Stimulated activated CD4-positive, alpha-beta T cell treated with anti-CD3 and anti-CD28 coated beads, Interleukin-4, amount 100 ng/mL, for 24 hours (primary cell): ENCODE measurements at places on chromosomes 7 and 10.

GRCh38 chr10:64091897-64092296 lies 570.7 kb downstream of the REEP3 start:
- DNase-seq = no peak

DNA sequence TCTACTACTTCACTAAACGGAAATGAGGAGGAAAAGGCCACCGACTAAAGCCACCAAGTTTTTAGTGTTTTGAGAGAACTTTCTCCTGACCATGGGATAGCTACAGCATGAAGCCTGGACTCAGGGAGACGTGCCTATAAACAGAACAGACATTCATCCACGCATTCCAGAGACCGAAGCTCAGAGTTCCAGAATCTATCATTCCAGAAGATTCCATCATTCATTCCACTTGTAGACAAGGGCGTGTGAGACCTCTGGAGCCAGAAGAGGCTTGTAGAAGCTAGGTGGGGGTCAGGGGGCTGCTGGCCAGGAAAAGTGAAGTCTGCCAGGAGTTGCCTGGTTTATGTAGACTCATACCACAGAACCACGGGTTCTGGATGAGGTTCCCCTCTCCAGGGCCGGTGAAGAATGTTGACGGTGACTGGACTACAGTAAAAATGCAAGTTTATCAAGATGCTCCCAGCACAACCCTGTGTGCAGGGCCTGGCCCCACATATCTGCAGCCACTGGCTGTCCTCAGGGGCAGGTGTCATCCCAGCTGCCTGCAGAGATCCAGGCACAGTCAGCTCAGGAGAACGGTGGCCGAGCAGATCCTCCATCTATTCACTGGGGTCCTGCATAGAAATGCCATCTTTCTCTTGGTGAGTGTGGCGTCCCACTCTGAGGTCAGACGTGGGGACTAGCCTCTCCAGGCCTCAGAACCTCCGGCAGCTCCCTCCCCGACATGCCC lies 215.7 kb downstream of the USP6NL start:
- DNase-seq = no peak

GRCh38 chr10:4825868-4826791 lies at the start of gene AKR1E2:
Gene AKR1E2, plus strand, starts transcription at chr10:4826207. Its CDS starts 118 bp downstream, at chr10:4826325.
- peak; percentile 80 for DNase-seq

GRCh38 chr7:81195033-81195432 lies 276.2 kb upstream of the SEMA3C start:
- no peak for DNase-seq

DNA sequence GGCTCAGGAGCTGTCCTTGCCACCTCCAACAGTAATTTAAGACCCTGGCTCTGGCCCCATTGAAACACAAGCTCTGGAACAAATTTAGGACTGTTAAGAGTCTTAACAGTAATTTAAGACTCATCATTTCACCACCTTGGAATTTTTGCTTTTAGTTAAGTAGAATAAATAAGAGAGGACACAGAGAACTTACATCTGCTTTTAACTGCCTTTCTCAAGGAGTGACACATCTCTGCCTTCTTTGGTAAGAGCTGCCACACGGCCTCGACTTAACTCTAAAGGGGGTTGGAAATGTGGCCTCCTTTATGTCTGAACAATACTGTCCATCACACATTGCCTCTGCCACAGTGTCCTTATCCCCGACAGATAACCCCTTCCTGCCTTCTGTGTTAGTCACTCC lies 77.9 kb downstream of the HERPUD2 start:
- DNase-seq = no peak

- DNase-seq = no peak
These were observed 71.1 kb upstream of the SDK1 start for GRCh38 chr7:3229904-3230470.

- DNase-seq = no peak
These were observed 50.4 kb upstream of the CACUL1 start for GRCh38 chr10:118805146-118805545.

GRCh38 chr7:114842551-114843065 lies 79.3 kb upstream of the MDFIC start:
- no peak for DNase-seq

DNA sequence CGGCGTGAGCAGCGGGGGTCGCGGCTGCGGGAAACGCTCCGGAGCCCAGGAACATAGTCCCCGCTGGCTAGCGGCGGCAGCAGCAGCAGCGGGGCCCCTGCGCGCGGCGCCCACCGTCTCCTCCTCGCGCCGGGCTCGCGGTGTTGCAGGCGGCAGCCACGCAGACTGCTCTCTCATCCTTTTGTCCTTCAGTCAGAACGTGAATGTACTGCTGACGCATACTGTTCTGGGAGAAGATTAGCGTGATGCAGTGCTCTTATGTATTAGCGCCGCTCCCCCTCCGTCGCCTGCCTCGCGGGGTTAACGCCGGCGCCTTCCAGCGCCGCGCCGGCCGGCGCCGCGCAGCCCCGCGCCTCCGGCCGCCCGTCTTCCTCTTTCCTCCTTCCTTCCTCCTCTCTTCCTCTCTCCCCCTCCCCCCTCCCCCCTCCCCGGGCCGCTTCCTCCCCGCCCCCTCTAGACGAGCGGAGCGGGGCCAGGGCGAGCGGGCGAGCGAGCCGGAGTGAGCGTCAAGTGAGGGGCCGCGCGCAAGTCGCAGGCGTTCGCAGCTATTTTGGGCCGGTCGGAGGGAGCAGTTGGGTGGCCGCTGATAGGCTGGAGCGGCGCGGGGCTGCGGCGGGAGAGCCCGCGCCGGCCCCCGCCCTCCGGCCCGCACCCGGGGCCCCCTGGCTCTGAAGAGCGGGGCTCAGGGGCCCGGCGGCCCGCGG lies 816 bp upstream of the LRRC4 start:
- DNase-seq = peak; percentile 71

DNA sequence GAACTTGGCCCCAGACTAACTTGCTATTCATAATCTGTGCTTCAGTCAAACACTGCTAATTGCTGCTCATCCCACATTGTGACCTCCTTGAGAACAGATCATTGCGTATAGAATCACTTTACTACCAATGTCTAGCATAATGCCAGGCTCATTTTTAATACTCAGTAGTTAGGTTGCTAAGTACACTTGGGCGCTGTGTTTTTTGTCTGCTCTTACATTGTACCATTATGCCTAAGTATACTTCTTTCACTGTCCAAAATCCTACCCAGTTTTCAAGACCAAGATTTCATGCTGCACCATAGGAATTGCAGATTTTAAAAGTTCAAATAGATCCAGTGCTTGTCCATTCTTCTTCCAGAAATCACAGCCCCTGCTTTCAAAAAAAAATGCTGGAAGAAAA lies 32.8 kb upstream of the TMEM106B start:
- no peak for DNase-seq

GRCh38 chr10:129415215-129416140 lies 51.6 kb upstream of the MGMT start:
- DNase-seq = no peak

DNA sequence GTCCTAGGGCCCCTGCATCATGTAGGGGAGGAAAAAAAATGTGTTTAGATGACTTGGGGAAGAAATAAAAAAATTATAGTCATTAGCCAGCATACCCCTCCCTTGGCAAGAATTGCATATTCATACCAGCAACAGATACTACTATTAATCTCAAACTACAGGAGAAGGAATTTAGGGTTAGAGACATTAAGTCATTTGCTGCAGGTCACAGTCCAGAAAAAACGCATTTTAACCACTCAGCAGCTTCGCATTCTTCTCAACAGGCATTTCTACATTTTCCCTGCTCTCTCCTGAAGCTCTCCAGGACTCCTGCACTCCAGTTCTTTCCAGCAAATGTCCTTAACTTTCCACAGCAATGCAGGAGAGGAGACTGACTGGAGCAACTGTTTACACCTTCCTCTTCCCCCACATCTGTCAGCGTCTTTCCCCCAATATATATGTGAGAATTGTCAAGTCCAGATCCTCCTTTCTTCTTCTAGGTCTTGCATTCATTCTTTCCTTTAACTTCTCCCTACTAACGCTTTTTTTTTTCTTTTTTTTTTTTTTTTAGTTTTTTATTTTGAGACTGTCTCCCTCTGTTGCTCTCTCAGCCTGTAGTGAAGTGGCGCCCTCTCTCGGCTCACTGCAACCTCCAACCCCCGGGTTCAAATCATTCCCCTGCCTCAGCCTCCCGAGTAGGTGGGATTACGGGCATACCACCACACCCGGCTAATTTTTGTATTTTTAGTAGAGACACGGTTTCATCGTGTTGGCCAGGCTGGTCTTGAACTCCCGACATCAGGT lies 35.6 kb downstream of the PRPS1L1 start:
- DNase-seq = peak; percentile 11

- no peak for DNase-seq
These were observed 186.7 kb upstream of the SHH start for GRCh38 chr7:155998766-155999630.

- no peak for DNase-seq
These were observed 37.3 kb upstream of the LAMB4 start for GRCh38 chr7:108167460-108167859.

- no peak for DNase-seq
These were observed 421.6 kb downstream of the PAXIP1 start for GRCh38 chr7:154581251-154581890.

- no peak for DNase-seq
These were observed 105.2 kb upstream of the GSDME start for GRCh38 chr7:24862461-24862860.

- DNase-seq = no peak
These were observed 113.1 kb downstream of the USP6NL start for GRCh38 chr10:11498399-11498798.

DNA sequence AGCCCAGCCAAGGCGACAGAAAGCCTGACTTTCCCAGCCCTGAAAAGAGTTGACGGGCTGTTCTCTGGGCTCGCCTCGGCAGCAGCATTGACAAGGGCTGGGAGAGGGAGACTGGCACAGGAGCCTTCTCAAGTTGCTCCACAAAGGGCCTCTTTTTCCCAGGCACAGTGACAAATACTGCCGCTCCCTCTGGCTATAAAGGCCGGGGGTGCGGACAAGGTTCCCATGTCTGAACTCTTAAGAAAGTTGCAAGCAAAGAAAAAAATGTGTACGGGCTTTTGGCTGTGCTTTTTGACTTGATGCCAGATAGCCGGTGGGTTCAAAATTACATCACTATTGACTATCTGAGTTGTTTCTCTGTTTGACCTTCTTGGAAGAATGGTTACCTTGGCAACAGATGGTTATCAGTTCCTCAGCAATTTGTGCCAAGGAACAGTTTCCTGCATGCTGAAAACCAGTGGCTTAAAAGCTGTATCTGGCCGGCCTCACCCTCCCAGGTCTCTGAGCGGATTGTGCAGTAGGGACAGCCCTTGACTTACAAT lies 115.9 kb upstream of the EEPD1 start:
- no peak for DNase-seq

DNA sequence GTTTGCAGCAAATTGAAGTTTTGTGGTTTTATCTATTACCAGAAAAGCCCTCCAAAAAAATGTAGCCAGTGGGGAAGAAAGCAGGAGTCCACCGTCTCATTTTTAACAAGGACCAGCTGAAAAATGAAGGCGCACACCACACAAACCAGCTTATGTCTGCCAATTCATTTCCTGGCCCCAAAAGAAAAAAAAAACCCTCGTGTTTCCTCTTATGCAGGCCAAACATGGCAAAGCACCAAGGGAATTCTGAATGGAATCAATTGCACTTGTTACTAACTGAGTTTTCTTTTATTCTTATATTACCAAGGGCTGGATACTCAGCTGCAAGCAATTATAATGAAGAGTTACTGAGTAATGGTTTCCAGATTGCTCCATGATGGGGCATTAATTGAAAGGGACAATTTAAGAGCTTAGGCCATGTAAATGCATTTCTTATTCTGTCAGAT lies 428.3 kb upstream of the NPVF start:
- no peak for DNase-seq

DNA sequence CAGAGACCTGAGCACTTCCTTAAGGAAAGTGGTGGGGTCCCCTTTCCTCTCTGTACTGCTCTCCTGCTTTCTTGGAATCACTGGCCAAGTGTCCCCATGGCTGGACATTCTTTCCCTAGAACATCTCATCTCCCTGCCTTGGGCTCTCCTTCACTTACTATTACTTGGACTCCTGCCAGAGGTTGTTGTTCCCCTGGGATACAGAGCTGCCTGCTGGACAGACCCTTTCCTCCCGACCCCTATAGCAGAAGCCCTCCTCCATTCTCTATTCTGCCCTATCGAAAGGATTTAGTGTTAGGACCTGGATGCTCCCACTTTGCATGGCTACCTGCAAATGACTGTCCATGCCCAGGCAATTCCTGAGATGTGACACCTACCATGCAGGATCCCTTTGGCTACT lies 164.3 kb upstream of the PODXL start:
- DNase-seq = no peak

GRCh38 chr7:78224923-78225322 lies 426.4 kb downstream of the PHTF2 start:
- DNase-seq = no peak

GRCh38 chr10:133131734-133132472 lies 28.1 kb upstream of the KNDC1 start:
- DNase-seq = no peak

- DNase-seq = no peak
These were observed 333.0 kb downstream of the CNTNAP2 start for GRCh38 chr7:146449625-146450024.

GRCh38 chr7:102119925-102120324 lies 166.7 kb upstream of the SH2B2 start:
- no peak for DNase-seq

DNA sequence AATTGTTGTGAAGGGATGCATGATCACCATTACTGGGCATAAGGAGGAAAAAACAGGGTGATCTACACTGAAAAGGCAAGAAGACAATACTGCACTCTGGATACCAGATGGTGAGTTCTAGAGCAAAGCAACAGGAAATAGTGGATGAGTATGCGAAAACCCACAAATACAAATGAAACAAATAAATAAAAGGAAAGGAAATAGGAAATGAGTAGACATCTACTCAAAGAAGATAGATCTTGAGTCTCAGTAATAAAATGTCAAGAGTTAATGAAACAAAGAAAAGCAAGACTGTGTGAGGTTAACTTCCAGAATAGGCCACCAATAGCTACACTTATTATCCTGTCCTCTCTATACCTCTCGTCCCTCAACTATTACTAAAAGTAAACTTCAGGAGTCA lies 11.7 kb downstream of the ORC5 start:
- DNase-seq = no peak

- DNase-seq = no peak
These were observed 31.4 kb downstream of the LRMDA start for GRCh38 chr10:75462865-75463264.

DNA sequence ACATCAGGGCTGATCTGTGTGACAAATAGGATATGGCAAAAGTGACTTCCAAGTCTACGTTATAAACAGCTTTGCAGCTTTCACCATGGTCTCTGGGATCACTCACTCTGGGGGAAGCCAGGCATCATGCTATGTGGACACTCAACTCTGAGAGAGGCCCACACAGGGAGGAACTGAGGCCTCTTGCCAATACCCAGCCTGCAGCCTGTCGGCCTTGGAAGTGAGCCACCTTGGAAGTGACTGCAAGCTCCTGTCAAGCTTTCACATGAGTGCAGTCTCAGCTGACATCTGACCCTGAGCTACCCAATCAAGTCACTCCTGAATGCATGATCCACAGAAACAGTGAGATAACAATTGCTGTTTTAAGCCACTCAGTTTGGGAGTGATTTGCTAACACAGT lies 56.5 kb downstream of the MMRN2 start:
- DNase-seq = no peak
